ENCODE measurements at places on chromosomes 1 and 21.

- DNase-seq, result no peak
These were observed 96.8 kb upstream of the ATP1B1 start for GRCh38 chr1:169009666-169010065.

- no peak for DNase-seq
These were observed 57.9 kb downstream of the FGGY start for GRCh38 chr1:59354709-59355337.

DNA sequence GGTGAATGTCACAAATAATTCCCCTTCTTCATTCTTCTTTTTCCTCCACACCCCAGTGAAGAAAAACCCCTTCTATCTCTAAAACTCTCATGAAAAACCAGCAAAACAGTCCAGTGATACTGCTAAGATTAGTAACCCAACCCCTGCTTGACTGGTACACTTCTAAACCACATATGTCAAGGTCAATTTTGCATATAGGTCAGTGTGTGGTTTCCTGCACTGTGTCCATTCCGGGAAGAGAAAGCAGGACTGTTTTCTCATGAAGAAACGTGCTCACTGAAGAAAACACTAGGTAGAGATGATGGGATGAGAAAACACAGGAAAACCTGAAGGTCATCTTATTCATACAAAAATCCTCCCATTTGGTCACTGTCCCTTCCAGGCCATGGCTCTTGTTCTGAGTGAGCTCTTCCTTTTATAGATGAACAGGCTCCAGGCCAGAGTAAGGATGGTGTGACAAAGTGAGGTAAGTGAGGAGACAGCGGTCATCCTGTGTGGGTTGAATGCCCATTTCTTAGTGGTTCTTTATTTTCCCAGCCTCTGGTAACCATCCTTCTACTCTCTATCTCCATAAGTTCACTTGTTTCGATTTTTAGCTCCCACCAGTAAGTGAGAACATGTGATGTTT lies 122.7 kb downstream of the FASLG start:
- DNase-seq, result no peak

DNA sequence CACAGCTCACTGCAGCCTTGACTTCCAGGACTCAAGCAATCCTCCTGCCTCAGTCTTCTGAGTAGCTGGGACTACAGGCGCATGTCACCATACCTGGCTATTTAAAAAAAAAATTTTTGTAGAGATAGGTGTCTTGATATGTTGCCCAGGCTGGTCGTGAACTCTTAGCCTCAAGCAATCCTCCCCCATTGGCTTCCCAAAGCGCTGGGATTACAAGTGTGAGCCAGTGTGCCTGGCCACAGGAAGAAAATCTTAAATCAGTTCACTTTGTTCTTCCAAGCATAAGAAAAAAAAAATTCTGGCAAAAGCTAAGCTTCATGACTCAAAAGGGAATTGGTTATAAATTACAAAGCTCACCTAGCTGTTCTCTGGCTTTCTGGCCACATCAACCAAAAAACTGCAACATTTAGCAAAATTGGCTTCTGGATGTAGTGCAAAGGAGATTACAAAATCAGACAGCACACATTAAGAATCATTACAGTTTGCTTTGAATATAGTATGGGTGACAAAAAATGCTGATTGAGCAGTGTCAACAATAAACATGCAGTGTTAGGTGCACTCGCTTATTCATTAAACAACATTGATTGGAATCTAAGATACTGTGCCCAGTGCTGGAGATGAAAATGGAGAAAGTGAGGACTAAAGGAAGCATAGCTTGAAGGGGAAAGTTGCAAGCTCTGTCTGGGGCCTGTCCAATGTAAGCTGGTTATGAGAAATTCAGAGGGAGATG lies 76.7 kb downstream of the KCTD3 start:
- DNase-seq, result no peak

GRCh38 chr21:8997011-8997440 lies 1524.4 kb upstream of the TPTE start:
- DNase-seq, result no peak

- no peak for DNase-seq
These were observed 269.2 kb downstream of the SDCCAG8 start for GRCh38 chr1:243525085-243525487.

GRCh38 chr1:205477759-205478247 lies 22.0 kb upstream of the BLACAT1 start:
- no peak for DNase-seq

DNA sequence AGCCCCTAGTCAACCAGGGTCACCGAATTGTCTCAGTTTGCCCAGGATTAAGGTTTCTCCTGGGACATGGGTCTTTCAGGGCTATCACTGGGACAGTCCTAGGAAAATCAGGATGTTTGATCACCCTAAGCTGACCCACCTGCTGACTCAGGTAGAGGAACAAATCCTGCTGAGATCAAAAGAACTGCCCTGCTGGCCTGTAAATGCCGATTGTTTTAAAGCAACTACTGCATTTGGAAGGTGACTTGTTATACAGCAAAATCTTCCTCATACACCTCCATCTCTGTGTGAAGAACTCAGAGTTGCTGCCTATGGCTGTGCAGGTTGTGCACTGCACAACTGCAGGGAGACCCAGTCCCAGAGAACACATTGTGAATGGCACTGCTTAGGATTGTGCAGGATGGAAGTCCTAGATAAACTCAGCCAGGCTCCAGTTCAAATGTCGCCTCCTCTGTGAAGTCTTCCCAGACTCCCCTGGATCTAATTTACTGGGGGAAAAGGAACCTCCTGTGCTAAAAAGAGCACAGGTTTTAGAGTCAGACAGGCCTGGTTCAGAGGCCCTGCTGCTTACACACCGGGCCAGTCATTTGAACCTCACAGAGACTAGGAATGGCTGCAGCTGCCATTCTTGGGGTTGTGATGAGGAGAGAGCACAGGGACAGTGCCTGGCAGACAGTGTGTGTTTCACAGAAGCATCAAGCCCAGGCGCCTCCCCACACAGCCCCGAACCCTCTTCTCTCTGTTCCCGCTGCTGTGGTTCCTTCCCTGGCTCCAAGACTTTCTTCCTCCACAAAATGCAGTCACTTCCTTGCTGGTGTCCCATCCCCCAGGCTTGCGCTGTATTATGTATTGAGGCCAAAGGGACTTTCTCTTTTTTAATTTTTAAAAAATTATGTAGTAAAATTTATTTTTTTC lies 23.2 kb upstream of the LRP8 start:
- DNase-seq, result no peak

GRCh38 chr1:78281580-78281979 lies 209.2 kb upstream of the PTGFR start:
- no peak for DNase-seq

DNA sequence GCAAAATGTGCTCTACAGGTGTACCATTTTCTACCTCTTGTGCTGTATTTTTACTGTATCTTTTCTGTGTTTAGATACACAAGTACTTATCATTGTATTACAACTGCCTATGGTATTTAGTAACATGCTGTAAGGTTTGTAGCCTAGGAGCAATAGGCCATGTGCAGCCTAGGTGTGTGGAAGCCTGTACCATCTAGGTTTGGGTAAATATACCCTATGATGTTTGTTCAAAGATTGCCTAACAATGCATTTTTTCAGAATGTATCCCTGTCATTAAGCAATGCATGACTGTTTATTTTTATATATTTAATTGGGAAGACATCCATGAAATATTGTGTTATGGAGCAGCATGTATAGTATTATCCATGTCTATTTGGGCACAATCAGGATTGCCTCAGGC lies 11.0 kb downstream of the ETV3L start:
- DNase-seq, result no peak

GRCh38 chr1:38261574-38261973 lies 215.0 kb upstream of the POU3F1 start:
- DNase-seq, result no peak

DNA sequence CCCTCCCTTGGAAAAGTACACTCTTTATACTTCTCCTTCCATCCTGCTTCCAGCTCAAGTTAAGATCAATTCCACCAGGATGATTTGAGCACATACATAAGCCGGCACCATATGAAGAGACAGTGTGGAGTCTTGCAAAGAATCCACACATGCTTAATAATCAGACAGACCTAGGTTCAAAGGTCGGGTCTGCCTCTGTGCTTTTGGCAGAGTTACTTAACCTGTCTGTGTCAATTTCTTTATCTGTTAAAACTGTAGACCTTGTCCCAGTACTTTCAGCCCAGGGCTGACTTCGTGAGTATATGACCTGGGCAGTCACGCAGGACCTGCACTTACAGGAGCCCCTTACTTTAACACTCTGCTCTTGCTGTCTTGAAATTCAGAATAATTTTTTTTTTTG lies 30.2 kb upstream of the BECN2 start:
- DNase-seq, result no peak

Measured in NCI-H1417 treated with DMSO at 0.1 percent for 48 hours (cell line).